Ureter (tissue), 1 donor: ENCODE measurements at places on chromosomes 13 and 19.
A peak's percentile ranks its signal among the peaks of the same experiment; 100 is the strongest.

DNA sequence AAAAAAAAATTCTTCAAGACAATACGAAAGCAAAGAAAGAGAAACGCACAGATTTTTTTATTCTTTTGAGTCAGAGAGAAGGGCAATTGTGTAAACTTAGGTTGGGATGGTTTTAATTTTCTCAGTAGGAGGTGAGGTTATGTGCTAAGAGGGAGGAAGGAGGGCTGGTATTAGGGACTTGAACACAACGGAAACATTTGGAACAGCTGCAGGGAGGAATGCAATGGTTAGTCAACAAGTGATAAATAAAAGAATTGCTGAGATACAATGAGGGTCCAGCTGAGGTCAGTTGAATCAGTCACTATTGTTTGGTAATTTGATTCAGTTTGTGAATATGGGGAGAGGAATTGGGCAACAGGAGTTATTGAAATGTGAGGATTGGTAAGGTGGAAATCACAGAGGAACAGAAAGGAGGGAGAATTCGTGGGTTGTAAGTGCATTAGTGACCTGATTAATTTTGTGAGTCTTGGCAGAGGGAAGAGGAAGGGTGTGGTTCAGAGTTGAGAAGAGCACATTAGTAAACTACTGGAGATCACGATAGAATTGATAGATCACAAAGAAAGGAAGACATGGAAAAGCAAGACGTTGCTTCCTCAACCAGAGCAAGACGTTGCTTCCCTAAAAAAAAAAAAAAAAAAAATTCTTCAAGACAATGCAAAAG is 499.5 kb upstream of the SPRY2 start:
- no peak for DNase-seq

DNA sequence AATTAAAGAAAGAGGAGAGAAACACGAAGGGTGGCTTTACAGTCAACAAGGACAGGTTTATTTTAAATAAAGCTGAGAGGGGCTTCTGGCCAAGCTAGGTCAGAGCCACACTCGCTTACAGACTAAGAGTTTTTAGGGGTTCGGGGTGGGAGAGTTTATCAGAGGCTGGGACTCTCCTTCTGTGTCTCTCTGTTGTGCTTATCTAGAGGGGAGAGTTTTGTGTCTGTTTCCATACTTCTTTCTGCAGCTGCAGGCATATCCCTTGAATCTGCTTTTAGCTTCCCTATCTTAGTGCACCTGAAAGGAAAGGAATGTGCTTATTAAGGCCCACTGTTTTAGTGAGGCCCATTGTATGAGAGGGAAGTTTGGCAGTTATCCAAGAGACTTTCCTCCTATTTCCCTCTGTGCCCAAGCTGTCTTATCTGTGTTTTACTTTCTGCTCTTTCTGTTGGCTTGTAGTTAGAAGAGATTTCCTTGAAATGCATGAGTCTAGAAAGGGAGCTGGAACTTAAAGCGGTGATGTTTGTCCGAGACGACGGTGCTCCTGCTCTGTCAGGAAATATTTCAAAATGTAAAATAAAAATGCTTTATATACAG is 275.3 kb downstream of the KCTD12 start:
- no peak for DNase-seq

DNA sequence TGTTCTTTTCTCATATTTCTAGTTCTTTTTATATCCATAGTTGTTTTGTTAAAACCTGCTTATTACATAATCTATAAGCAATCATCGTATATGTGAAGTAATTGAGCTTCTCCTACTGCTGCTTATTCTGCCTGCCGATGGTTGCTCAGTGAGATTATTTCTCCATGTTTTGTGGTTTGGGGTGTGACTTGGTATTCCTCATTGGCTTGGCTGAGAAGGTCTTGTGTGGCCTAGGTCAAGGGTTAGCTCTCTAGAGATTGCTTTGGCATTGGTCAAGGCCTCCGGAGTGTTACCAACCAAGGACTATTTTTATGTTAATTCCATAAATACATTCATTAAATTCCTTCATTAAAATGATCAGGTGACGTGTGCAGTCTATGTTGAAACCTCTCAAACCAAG is 302.8 kb downstream of the MYO16 start:
- no peak for DNase-seq

GRCh38 chr13:36493046-36493445 is 60.8 kb downstream of the CCNA1 start:
- DNase-seq: no peak

DNA sequence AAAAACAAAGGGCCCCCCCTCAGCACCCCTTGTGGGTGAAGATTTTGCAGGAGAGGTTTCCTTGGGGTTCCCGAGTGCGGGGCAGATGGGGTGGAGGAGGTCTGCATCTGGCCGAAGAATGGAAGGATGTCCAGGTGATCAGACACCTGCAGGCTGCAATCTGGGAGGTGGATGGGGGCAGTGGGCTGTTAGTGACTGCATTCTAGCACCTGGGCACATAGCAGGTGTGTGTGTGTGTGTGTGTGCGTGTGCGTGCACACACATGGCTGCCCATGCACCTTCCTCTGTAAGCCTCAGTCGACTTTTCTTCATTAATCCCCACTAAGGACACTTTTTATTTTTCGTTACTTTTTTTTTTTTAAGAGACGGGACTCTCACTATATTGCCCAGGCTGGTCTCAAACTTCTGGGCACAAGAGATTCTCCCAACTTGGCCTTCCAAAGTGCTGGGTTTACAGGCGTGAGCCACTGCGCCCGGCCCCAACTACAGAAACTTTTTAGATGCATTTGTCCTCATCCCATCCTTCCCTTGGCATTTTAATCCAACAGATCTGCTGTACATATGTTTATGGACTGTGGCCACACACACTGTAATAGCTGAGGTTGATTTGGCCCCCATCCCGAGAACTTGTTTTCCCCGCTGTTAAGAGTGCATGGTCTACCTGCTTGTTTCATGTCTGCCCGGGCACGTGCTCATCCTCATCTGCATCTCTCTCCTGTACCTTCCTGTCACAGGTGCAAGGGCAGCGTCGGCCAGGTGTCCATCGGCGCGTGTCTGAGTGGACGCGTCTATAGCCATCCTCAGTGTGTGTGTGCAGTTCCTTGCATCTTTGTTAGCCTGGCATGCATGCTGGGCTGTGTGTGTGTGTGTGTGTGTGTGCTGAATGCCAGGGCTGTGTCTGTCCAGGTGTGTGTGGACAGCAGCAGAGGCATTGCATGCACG is 731 bp downstream of the MAG start:
- DNase-seq: no peak

DNA sequence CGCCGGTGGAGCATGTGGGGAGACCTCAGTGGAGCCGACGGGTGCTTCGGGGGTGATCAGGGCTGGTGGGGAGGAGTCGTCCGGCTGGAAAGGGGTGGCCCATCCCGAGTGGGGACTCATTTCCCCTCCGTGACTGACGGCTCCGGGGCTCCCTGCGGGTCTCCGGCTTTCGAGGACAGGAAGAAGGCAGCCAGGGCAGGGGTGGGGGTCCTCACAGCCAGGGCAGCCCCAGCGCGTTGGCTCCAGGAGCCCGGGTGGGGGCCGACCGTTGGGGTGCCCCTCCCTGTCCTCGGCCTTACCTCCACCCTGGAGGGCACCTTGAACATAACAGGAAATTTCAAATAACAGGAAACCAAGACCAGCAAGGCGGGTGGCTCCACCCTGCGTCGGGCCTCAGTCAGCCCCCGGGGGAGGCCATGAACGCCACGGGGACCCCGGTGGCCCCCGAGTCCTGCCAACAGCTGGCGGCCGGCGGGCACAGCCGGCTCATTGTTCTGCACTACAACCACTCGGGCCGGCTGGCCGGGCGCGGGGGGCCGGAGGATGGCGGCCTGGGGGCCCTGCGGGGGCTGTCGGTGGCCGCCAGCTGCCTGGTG is at the start of gene S1PR4:
TSS of gene S1PR4 (plus strand) at position 393 of the 596 bp plus-strand sequence. CDS start at position 417, 24 bp downstream.
- DNase-seq: no peak

- no peak for DNase-seq
Measured at GRCh38 chr13:73696271-73696670, 437.9 kb downstream of the KLF12 start.

GRCh38 chr13:80444240-80445015 is 103.5 kb upstream of the SPRY2 start:
- no peak for DNase-seq

- DNase-seq: no peak
Measured at GRCh38 chr19:45177817-45178261, at the start of gene TRAPPC6A. Gene TRAPPC6A, minus strand, starts transcription at chr19:45178237. Its CDS starts 19 bp downstream, at chr19:45178218.

- DNase-seq: no peak
Measured at GRCh38 chr13:24502533-24503378, 9.8 kb downstream of the PARP4 start.

- no peak for DNase-seq
Measured at GRCh38 chr19:5608291-5608690, 14.3 kb downstream of the SAFB2 start.

DNA sequence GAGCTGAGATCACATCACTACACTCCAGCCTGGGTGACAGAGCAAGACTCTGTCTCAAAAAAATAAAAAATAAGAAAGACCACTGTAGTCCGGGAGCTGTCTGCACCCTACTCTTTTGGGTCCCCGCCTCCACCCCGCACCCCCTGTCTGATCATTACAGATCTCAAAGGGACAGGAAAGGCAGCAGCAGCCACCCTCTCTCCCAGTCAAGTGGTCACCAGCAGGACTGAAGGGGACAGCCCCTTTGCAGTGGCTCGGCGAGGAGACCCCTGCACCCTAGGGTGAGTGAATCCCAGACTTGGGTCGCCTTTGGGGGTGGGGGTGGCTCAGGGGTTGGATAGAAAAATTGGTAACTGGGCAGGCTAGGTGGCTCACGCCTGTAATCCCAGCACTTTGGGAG is 12.5 kb upstream of the KCNN1 start:
- no peak for DNase-seq

DNA sequence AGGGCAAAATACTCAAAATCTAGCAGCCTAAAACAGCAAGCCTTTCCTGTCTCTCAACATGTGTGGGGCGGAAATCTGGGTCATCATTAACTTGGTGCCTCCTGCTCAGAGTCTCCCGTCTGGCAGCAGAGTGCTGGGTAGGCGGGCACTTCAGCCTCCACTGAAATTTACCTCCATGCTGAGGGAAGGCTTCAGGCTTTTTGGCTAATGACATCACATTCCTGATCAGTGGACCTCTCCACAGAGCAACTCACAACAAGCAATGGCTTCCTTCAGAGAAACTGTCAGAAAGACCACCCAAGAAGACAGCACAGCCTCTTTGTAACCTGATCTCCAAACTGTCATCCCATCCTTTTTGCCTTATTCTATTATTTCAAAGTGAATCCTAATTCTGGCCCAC is 1109.0 kb downstream of the UQCRFS1 start:
- DNase-seq: no peak

GRCh38 chr19:40424637-40425449 is 949 bp downstream of the SERTAD1 start:
- no peak for DNase-seq

DNA sequence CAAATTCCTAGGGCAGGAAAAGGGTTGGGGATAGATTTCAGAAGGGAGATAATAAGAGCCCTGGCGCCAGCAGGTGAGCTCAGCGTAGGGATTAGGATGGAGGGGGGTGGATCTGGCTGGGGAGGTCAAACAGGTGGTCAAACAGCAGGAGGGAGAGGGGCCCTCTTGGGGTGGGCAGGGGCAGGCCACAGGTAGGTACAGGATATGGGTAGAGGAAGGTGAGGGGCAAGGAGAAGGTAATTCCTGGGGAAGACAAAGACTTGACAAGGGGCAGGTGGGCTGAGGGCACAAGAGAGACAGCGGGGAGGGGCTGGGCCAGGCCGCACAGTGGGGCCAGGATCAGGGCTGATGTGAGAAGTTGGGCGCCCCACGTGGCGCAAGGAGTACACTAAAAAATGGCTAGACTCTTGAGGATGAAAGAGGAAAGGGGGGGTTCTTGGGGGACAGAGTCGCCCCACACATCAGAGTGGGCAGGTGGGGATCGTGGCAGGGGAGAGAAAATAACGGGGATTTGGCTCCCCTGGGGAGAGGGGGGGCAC is 713 bp downstream of the KRI1 start:
- DNase-seq: no peak

GRCh38 chr19:41327576-41328156 is 17.7 kb downstream of the CCDC97 start:
- peak; percentile 87 for DNase-seq

- DNase-seq: no peak
Measured at GRCh38 chr13:25674371-25674770, 302.6 kb downstream of the ATP8A2 start.

GRCh38 chr13:113258321-113259054 is 38.6 kb upstream of the LAMP1 start:
- DNase-seq: no peak

- no peak for DNase-seq
Measured at GRCh38 chr13:99179460-99179859, 21.2 kb upstream of the UBAC2 start.

DNA sequence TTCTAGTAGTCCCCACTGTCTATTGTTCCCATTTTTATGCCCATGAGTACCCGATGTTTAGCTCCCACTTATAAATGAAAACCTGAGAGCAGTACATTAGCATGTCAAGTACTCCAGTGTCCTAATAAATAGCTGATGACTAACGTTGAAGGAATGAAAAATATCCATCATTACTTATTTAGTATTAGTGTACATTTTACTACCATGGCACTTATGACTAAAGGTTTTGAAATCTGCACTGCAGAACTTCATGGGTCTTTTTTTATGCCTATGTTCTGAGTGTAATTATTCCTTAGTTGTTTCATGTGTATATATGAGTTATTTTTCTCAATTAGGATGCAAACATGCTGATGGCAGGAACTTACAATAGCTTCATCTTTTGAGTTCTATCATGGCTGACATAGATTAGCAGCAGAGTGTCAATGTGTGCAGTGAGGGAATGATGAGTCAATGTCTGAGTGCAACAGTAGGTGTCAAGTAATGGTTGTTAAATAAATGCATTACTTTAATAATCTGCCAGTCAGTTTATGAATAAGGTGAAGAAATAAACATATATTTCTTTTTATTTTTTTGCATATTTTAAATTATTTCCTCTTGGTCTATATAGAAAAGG is 188.4 kb downstream of the ITGBL1 start:
- DNase-seq: no peak

DNA sequence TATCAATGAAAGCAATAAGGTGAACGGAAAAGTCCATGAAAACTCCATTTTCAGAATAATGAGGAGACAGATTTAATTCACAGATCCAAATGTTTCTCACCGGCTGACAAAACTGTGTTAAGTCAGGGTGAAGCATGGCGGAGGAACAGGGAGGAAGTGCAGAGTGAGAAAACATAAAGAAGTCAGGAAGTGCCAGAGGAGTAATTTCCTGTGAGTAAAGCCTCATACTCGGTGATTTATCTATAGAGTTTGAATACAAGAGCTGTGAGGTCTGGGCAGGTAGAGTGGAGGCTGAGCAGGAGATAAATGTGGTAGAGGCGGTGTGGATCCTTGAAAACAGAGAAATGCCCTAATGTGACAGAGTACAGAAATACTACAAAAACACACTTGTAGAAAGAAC is 11.4 kb downstream of the CARD8 start:
- no peak for DNase-seq

- DNase-seq: no peak
Measured at GRCh38 chr19:2804156-2805004, 15.3 kb upstream of the ZNF554 start.

GRCh38 chr19:47124937-47125668 is 5.5 kb upstream of the SAE1 start:
- DNase-seq: no peak
